ENCODE measurements at places on chromosomes 6 and 20.

- no peak for DNase-seq
Measured at GRCh38 chr20:54555150-54555549, 79.8 kb downstream of the DOK5 start.

DNA sequence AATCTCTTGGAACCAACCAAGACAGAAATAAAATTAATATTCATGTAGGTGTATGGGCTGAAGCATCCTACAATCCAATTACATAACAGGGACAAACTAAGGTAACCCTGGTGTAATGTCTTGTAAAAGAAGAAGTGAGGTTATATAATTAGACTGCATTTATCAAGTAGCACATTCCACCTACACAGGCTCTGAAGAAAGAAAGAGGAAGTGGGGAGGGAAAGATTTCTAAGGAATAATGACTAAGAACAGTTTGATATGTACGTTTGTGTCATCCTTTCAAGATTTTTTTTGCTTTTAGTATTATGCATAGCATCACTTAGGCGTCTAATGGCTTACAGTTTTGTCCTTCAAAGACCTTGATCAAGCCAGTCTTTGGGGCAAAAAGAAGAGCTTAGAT lies 139.7 kb downstream of the PLCB1 start:
- no peak for DNase-seq

- DNase-seq: no peak
Measured at GRCh38 chr6:76026101-76026500, 46.4 kb downstream of the IMPG1 start.

DNA sequence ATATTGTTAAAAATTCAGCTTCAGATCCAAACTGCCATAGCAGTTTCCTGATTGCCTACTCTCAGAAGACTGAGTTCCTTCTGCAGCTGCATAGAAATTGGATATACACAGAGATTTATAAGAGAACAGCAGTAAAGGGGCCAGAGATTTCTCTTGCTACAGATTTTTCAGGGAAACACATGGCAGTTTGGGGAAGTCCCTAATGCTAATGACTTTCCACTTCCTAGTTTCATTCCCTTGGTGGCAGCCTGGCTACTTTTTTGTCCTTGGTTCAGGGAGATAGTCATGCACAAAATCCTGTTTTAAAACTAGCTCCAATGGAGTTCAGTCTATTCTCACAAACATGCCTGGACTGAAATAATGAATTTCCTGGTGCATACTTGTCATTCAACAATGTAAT lies 125.3 kb upstream of the PLCB4 start:
- no peak for DNase-seq

GRCh38 chr6:146903451-146903850 lies 300.8 kb upstream of the STXBP5 start:
- DNase-seq: no peak

GRCh38 chr6:31588871-31589650 lies 3.0 kb downstream of the LST1 start:
- no peak for DNase-seq

- no peak for DNase-seq
Measured at GRCh38 chr6:66808771-66809170, 1101.7 kb upstream of the EYS start.

DNA sequence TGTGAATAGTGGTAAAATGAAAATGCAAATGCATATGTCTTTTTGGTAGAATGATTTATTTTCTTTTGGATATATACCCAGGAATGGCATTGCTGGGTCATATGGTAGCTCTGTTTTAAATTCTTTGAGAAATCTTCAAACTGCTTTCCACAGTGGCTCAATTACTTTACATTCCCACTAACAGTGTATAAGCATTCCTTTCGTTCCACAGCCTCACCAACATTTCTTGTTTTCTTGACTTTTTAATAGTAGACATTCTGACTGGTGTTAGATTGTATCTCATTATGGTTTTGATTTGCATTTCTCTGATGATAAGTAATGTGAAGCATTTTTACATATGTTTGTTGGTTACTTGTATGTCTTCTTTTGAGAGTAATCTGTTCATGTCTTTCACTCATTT lies 144.0 kb downstream of the SIM1 start:
- no peak for DNase-seq

GRCh38 chr6:112841553-112842329 lies 494.6 kb downstream of the RFPL4B start:
- no peak for DNase-seq

DNA sequence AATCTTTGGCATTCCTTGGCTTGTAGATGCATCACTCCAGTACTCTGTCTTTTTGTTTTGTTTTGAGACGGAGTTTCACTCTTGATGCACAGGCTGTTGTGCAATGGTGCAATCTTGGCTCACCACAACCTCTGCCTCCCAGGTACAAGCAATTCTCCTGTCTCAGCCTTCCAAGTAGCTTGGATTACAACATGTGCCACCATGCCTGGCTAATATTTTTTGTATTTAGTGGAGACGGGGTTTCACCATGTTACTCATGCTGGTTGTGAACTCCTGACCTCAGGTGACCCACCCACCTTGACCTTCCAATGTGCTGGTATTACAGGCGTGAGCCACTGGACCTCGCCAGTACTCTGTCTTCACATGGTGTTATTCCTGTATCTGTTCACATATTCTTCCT lies 35.8 kb upstream of the LGSN start:
- no peak for DNase-seq

DNA sequence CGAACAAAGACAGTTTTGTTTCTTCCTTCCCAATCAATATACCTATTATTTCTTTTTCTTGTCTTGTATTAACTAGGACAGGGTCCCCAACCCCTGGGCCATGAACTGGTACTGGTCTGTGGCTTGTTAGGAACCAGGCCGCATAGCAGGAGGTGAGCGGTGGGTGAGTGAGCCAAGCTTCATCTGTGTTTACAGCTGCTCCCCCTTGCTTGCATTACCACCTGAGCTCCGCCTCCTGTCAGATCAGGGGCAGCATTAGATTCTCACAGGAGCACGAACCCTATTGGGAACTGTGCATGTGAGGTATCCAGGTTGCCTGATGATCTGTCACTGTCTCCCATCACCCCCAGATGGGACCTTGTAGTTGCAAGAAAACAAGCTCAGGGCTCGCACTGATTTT lies 151.9 kb downstream of the CDKAL1 start:
- no peak for DNase-seq

DNA sequence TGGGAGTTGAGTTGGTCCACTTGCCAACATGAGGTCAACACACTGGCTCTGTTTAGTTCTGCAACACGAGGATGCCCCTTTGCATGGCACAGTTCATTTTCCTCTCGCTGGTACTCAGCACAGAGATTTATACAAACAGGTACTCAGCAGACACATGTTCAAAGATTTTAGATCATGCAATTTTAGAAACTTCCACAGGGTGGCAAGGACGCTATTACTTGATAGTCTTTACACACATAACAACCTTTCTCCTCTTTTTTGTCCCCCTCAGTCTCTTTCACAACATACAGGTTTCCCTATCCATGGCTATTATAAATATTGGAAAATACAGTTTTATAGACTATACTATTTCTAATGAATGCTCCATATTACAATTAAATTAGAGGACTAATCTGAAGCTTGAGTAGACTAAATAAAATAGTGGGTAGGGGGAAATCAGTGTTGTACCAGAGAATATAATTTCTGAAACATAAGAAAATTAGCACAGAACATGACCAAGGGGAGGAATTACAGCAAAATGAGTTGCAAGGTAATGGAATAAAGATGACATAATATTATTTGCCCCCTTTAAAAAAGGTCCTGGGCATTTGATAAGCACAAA lies 331.8 kb upstream of the BTBD3 start:
- peak; percentile 28 for DNase-seq

GRCh38 chr6:139134064-139134395 lies 850 bp upstream of the HECA start:
- no peak for DNase-seq

- no peak for DNase-seq
Measured at GRCh38 chr20:19888269-19888671, 128.9 kb upstream of the NAA20 start.

GRCh38 chr20:7994809-7995208 lies 24.8 kb downstream of the TMX4 start:
- DNase-seq: no peak

DNA sequence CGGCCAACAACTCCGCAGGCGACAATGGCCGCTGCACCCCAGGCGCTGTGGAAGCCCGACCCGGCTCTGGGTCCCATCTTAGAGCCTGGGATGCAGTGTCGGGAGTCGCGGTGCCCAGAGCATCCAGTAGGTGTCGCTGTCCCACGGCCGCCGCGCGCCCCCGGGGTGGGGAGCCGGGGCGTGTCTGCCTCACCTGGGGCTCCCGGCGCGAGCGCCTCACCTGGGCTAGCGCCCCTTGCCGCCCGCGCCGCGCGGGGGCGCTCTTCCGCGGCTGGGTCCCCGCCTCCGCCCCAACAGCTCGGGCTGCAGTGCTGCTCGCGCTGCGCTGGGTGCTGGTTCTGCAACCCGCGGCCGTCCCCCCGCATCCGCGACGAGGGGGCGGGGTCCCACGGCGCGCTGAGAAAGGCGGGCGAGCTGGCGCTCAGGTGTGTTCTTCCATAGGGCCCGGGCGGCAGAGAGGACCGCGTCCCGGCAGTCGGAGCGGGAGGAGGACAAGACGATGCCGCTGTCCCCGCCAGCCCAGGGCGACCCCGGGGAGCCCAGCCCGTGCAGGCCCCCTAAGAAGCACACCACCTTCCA lies at the start of gene CRYBG1:
Gene CRYBG1, plus strand, starts transcription at position 308 of the 579 bp plus-strand sequence. Its CDS starts 192 bp downstream, at position 500.
- DNase-seq: peak; percentile 50

DNA sequence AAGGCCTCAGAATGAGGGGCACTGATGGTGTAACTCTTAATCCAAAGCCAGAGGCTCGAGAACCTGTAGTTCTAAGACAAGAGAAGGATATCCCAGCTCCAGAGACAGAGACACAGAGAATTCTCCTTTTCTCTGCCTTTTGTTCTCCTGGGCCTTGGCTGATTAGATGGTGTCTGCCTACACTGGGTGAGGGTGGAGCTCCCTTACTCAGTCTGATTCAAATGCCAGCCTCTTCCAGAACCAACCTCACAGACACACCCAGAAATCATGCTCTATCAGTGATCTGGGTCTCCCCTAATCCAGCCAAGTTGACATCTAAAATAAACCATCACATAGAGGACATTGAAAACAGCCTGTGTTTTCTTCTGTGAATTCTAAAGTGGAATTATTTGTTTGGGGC lies 68.0 kb upstream of the SMIM28 start:
- DNase-seq: no peak

DNA sequence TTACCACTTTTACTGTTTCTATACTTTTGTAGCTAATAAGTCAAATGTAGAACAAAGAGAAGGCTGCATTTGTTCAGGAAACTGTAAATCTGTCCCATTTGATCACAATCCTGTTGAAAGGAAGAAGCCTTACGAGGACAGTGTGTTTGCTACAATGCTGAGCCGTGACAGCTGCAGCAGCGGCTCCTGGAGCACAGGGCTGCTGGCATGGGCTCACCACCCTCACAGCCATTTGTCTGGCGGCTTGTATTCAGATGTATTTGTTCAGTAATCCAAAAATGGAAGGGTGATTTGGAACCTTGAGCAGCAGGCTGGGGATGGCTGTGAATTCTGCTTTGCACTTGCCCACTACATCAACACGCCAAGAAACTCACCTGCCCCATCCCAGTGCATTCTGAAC lies 5.7 kb downstream of the TUBB2A start:
- no peak for DNase-seq

GRCh38 chr6:111096246-111096645 lies 8.9 kb downstream of the SLC16A10 start:
- DNase-seq: no peak

GRCh38 chr6:106924694-106925523 lies 49.6 kb downstream of the CD24 start:
- DNase-seq: no peak

DNA sequence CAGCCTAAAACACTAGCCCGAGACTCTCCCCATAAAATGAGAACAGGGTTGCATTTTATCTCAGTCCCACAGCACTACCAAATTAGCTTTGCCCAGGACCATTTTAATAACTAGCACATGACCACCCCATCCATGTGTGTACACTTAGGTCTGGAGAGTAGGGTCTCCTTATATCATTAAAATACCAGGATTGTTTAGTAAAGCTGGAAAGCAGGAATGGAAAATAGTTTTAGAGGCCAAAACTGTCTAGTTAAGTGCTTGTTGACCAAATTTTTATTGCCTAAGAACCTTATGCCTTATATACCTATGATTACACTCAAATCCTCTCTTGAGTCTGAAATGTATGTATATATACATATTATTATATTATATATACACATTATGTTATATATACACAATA lies 608.4 kb downstream of the HDGFL1 start:
- no peak for DNase-seq

DNA sequence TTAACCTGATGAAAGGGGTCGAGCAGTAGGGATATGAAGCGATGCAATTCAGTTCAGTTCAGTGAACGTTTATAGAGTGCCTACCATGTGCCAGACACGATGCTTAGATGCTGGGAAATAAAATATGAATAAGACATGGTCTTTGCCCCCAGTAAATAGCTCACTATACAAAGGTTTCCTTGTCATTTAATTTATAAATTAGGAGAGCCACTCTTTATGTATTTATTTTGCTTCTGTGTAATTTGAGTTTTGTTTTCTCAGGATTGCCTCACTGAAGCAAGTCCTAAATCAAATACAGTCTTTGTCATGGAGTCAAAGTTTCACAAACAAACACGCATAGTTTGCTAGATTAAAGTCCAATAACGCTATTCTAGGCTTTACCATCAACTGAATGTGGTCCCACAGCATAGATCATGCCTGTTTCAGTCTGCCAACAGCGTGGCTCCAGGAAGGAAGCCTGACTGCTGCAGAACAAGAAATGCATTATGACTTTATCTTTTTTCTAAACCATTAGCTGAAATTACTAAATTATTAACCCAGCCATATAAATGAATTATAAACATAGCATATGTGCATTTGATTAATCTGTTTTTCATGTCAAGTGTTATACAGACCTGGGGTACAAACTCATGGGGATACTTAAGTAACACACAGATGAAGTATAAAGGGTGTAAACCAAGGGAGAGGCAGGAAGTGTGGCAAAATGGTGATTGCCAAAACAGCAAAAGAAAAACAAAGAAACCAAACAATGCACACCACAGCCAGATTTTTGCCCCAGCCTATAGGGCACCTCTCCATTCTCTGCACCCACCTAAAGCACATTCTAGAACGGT lies 29.8 kb upstream of the CCN2 start:
- no peak for DNase-seq

- DNase-seq: peak; percentile 76
Measured at GRCh38 chr6:19413323-19413722, 423.8 kb upstream of the ID4 start.

- no peak for DNase-seq
Measured at GRCh38 chr6:102474041-102474807, 1080.7 kb downstream of the GRIK2 start.

GRCh38 chr20:8647961-8648441 lies 420.9 kb upstream of the PLCB4 start:
- no peak for DNase-seq

- peak; percentile 99 for DNase-seq
Measured at GRCh38 chr20:35307666-35308653, 15.7 kb upstream of the FAM83C start.

- DNase-seq: no peak
Measured at GRCh38 chr6:137950581-137950980, 83.5 kb downstream of the TNFAIP3 start.

- peak; percentile 96 for DNase-seq
Measured at GRCh38 chr6:11143394-11144371, 32.2 kb upstream of the ERVFRD-1 start.

- DNase-seq: no peak
Measured at GRCh38 chr6:7803214-7803613, 77.3 kb downstream of the BMP6 start.

- DNase-seq: peak; percentile 8
Measured at GRCh38 chr6:169215201-169215681, 38.4 kb downstream of the THBS2 start.

GRCh38 chr6:68633972-68634725 lies 933 bp upstream of the ADGRB3 start:
- DNase-seq: peak; percentile 3

GRCh38 chr6:105068407-105068806 lies 111.4 kb downstream of the POPDC3 start:
- no peak for DNase-seq

Measured in ELR (cell line).